ENCODE measurements at places on chromosomes 3 and 15. TPM values are rescaled to one million over a fixed set of nuclear protein-coding genes. Genes with fewer than 3 reads are reported as not detected.

The GOLGA8O gene
- 2.6 TPM for total RNA-seq

The CSTA gene
- not detected for total RNA-seq

The SH2D7 gene
- not detected for total RNA-seq

The IQCH gene
- total RNA-seq = 9.6 TPM

The TMOD2 gene
- total RNA-seq = 10.4 TPM

The OR5H1 gene
- total RNA-seq = not detected

The ASB14 gene
- total RNA-seq = not detected

DNA sequence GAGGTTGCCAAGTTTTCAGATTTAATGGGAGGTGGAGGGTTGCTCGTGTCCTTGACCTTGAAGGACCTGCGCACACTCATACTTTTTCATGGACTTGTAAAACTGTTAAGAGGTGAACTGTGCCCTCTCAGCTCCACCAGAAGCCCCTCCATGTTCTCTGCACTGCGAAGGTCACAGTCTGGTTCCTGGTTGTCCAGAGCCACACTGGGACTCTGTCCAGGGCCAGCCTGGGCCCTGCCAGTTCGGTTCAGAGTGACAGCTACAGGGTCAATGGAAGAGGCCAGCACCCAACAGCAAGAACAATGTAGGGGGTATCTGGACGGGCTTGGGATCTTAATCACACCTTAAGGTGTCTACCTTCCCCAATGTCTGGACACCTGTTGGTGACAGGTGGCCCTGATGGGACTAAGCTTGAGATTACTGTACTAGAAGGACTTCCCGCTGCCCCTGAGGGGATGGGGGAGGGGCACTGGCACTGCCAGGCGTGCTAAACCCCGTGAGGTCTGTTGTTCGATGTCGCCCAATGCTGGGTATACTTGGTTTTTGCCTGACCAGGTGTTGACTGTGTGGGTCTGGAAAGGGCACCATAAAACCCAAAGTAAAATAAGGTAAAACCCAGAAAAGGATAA is 34.7 kb downstream of the GRK7 start:
- peak overlapping the region; percentile 83 for H3K27ac ChIP-seq
- peak; percentile 52 for DNase-seq
- H3K36me3 ChIP-seq = no peaks in the 10 kb centered on the region
- no peak overlapping the region for H3K4me3 ChIP-seq
- H3K27me3 ChIP-seq = no peaks in the 10 kb centered on the region

GRCh38 chr3:120348065-120348990 is 826 bp downstream of the LRRC58 start:
- H3K36me3 ChIP-seq = no peaks in the 10 kb centered on the region
- no peak for DNase-seq
- peak overlapping the region; percentile 51 for H3K4me3 ChIP-seq
- peak overlapping the region; percentile 63 for H3K27ac ChIP-seq
- H3K27me3 ChIP-seq = no peaks in the 10 kb centered on the region

DNA sequence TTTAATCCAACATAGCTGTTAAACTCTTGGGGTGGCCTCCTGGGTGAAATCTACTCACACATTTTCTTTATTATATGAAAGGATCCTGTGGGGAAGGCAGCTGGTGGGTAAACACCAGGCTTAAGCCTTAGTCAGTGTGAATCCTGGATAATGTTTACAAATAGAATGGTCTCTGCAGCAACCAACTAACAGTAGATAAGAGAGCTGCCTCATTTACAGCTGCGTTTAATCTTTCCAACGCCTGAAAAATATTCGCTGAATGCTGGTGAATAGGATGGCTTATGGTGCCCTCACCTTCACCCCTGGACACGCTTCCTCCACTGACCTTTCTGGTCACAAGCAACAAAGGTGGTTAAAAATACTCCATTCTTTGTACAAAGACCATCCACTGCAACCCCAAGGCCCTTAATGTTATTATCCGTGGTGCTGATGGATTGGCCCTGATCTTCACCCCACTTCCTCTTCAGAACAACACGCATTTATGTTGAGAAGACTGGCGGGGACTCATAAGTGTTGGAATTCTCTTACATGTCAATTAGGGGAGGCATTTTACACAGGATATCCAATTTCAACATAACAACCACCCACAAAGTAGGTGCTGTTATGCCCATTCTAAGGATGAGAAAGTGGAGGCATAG is 120.0 kb upstream of the FRMD4B start:
- no peak overlapping the region for H3K27ac ChIP-seq
- H3K36me3 ChIP-seq = no peaks in the 10 kb centered on the region
- DNase-seq = no peak
- no peak overlapping the region for H3K4me3 ChIP-seq
- H3K27me3 ChIP-seq = no peaks in the 10 kb centered on the region

DNA sequence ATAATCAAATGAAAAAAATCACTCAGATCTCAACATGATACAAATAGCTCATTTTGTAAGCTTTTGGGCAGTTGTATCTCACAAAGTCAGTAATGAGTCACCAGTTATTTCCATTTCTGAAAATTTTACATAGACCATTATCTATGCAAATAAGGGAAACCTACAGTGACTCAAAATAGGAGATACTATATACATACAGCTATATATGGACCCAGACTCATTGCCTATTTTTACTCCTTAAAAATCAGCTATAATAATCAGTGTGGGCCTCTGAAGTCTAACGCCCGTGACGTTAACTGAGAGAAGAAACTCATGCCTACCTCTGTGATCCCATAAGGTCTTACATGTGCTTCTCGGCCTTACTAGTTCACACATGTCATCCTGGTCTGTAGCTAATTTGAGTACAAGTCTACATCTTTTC is 31.6 kb downstream of the LRIG1 start:
- no peak for DNase-seq
- no peaks in the 10 kb centered on the region for H3K27me3 ChIP-seq
- no peaks in the 10 kb centered on the region for H3K36me3 ChIP-seq
- H3K27ac ChIP-seq = no peak overlapping the region
- H3K4me1 ChIP-seq = peaks cover 35% of the 10 kb centered on the region
- H3K4me3 ChIP-seq = no peak overlapping the region

DNA sequence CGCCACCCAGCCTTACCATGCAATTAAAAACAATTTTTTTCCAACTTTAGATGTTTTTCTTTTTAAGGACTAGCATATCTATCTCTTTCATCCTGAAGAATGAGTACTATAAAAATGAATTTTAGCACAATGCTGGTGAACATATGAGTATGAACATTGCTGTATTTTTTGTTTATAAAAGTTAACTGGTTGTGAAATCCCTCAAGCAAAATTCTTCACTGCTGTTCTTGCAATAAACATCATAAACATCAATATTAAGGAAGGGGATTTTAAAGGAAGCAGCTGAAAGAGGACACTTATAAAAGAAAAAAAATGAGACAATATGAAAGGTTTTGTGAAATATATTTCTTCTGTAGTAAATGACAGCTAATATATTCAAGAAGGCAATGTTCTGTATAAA is 3.0 kb downstream of the PLSCR4 start:
- H3K27me3 ChIP-seq = no peaks in the 10 kb centered on the region
- H3K4me1 ChIP-seq = peaks cover 26% of the 10 kb centered on the region
- H3K36me3 ChIP-seq = no peaks in the 10 kb centered on the region
- no peak overlapping the region for H3K27ac ChIP-seq

GRCh38 chr15:50238255-50238654 is 27.3 kb downstream of the HDC start:
- no peak overlapping the region for H3K27ac ChIP-seq
- H3K27me3 ChIP-seq = no peaks in the 10 kb centered on the region
- H3K4me1 ChIP-seq = no peaks in the 10 kb centered on the region
- H3K36me3 ChIP-seq = no peaks in the 10 kb centered on the region
- DNase-seq = no peak
- H3K4me3 ChIP-seq = no peak overlapping the region

DNA sequence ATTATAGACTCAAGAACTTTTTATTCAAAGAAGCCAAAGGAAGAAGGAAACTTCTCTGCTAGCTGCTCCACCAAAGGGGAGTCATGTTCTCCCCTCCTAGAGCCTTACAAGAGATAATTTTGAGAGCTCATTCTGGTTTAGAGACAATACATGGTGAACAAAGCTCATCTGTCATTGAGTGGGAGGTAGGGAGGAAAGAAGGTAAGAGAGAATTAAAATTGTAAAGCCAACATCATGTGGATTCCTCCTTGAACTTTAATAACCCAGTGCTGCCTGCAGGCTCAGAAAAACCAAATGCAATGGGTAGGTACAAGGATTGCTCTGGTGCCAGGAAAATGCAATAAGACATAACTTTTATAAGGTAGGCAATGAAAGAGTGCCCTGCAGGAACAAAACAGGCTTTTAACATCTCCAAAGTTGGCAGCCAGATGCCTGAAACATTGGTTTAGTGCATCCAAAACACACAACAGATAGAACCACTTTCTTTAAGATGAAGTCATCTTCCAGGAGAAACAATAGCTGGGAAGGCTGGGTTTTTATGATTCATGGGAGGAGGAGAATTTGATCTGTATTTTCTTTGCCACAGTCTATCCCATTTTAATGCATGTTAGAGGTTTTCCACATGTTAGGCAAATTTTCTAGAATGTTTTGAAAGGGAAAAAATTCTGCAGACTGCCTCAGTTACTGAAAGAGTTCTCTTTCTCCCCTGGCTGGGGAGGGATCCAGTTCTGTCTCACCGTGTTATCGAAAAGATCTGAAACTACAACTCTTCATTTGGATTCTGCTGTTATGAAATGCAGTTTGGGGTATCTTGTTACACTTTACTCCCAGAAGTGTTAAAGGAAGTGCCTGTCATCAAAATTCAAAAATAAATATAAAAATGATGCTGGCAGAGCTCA is 11.3 kb upstream of the ARHGEF3 start:
- H3K36me3 ChIP-seq = no peaks in the 10 kb centered on the region
- H3K27ac ChIP-seq = peak overlapping the region; percentile 29
- H3K27me3 ChIP-seq = no peaks in the 10 kb centered on the region
- H3K4me1 ChIP-seq = peaks cover 14% of the 10 kb centered on the region

GRCh38 chr3:146640955-146641867 is 36.1 kb upstream of the PLSCR5 start:
- no peak overlapping the region for H3K4me3 ChIP-seq
- H3K36me3 ChIP-seq = no peaks in the 10 kb centered on the region
- no peak for DNase-seq
- H3K27me3 ChIP-seq = no peaks in the 10 kb centered on the region

DNA sequence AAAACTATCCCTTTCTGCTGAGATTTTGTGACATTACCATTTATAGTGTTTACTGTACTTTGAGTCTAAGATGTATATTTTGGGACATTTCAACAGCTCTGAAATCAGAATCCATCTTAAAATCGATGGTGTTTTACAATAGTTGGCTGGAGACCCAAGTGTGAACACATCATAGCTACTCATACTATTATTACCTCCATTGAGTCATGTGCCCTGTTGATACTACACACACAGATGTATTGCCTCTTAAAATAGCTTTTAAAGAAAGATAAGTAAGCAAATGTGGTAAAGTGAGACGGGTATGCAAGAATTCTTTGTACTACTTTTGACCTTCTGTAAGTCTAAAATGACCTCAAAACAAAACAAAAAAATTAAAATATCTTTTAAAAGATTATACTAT is 6.7 kb downstream of the LMOD3 start:
- H3K27ac ChIP-seq = no peak overlapping the region
- H3K36me3 ChIP-seq = no peaks in the 10 kb centered on the region
- no peaks in the 10 kb centered on the region for H3K27me3 ChIP-seq
- H3K4me1 ChIP-seq = peaks cover 7% of the 10 kb centered on the region
- H3K4me3 ChIP-seq = no peak overlapping the region

DNA sequence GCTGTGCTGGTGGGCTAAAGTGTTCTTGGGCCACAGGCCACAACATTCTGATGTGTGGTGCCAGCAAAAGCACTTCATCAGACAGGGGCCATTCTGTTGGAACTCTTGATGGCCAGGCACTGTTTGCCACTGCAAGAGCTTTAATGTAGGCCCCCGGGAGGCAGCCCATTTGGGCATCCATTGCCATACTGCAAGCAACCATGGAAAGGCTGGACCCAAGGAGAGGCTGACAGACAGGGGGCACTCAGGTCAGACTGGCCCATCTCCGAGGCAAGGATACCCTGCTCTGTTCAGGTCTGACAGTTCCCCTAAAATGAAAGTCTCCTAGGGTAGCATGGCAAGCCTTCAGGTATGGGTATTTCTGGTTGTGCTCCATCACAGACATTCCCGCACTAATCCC is 64.2 kb downstream of the FAM227B start:
- no peaks in the 10 kb centered on the region for H3K36me3 ChIP-seq
- no peak for DNase-seq
- H3K27me3 ChIP-seq = no peaks in the 10 kb centered on the region
- no peaks in the 10 kb centered on the region for H3K4me1 ChIP-seq
- H3K4me3 ChIP-seq = no peak overlapping the region

DNA sequence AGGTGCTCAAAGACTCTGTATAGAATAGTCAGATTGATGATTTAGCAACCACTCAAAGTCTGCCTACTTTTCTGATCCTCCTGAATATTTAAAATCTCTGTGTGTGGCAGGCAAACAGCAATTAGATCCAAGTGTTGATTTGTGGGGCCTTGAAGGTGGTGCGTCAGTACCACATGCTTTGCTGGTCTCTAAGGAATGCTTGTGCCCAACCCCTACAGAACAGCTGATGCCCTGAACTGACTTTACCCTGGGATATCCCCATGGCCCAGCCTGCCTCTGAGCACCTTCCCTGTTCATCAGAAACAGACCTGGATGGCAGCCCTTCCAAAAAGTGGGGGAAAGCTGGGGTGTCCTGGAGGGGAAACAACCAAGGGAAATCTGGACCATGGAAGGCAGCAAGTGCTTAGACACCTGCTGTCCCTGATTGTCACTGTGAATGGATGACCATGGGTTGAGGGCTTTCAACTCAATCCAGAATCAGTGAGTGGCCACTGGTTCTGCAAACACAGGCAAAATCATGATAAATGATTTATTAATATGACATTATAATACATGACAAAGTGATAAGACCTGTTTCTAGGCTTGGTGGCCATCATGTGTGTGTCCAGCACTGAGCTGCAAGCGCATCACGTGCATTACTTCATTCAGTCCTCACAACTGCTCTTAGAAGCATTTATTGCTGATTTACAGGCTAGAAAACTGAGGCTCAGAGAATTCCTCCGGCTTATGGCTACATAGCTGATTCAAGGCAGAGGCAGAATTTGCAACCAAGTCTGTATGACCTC is 76.1 kb upstream of the TPM1 start:
- DNase-seq = no peak
- no peaks in the 10 kb centered on the region for H3K27me3 ChIP-seq
- no peaks in the 10 kb centered on the region for H3K4me1 ChIP-seq
- no peak overlapping the region for H3K27ac ChIP-seq

- no peaks in the 10 kb centered on the region for H3K4me1 ChIP-seq
- no peak overlapping the region for H3K4me3 ChIP-seq
- no peak overlapping the region for H3K27ac ChIP-seq
- H3K36me3 ChIP-seq = no peaks in the 10 kb centered on the region
- H3K27me3 ChIP-seq = no peaks in the 10 kb centered on the region
Measured at GRCh38 chr15:96851613-96852012, 521.1 kb downstream of the NR2F2 start.

DNA sequence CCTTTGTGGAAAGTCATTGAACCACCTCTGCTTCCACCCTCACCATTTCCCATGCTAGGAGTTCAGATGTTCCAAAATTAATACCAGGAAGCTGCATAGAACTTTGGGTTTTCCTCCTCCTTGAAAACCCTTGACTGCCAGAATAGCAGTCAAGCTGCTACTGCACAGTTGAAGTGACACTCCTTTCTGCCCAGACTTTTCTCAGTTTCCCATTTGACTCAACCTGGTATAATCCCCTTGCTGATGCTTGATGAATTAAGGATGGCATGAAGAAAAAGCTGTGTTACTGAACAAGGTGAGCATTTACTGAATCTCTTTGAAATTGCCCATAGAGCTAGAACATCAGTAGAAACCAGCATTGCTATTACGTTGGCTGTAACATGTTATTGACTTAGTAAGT is 286.0 kb downstream of the EDEM1 start:
- H3K36me3 ChIP-seq = no peaks in the 10 kb centered on the region
- no peak overlapping the region for H3K27ac ChIP-seq
- H3K4me3 ChIP-seq = no peak overlapping the region
- H3K27me3 ChIP-seq = no peaks in the 10 kb centered on the region
- no peaks in the 10 kb centered on the region for H3K4me1 ChIP-seq

- H3K27ac ChIP-seq = no peak overlapping the region
- H3K27me3 ChIP-seq = no peaks in the 10 kb centered on the region
- no peak overlapping the region for H3K4me3 ChIP-seq
Measured at GRCh38 chr3:120088622-120089021, 5.6 kb downstream of the GSK3B start.
